ENCODE measurements at places on chromosomes 3 and 15.
A peak's percentile ranks its signal among the peaks of the same experiment; 100 is the strongest.

DNA sequence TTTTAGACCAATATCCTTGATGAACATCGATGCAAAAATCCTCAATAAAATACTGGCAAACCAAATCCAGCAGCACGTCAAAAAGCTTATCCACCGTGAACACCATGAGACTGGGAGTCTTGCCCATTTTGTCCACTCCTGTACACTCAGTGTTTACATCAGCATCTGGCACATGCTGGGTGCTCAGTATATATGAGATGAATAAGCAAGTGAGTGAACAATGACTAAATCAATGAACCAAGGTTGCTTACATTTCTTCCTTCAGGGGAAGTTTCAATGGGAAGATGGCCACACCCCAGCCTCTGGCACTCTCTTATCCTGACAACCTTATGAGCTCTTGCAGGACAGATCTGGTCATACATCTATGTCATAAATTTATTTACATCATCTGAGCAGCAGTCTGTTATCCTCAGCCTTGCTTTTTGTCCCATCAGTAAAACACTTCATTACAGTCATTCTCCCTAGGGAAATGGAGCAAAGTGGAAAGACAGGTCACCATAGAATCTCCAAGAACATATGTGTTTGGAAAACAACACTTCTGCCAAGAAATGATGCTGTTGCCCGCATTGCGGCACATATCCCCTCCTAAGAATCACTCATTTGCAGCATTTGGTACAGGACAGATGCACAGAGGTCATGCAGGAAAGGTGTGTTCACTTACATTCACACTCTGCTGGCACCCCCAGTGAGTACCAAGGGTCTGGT, 171.8 kb upstream of the EIF1B start:
- no peak for DNase-seq

GRCh38 chr3:47825590-47825989, 22.7 kb downstream of the DHX30 start:
- DNase-seq: no peak

DNA sequence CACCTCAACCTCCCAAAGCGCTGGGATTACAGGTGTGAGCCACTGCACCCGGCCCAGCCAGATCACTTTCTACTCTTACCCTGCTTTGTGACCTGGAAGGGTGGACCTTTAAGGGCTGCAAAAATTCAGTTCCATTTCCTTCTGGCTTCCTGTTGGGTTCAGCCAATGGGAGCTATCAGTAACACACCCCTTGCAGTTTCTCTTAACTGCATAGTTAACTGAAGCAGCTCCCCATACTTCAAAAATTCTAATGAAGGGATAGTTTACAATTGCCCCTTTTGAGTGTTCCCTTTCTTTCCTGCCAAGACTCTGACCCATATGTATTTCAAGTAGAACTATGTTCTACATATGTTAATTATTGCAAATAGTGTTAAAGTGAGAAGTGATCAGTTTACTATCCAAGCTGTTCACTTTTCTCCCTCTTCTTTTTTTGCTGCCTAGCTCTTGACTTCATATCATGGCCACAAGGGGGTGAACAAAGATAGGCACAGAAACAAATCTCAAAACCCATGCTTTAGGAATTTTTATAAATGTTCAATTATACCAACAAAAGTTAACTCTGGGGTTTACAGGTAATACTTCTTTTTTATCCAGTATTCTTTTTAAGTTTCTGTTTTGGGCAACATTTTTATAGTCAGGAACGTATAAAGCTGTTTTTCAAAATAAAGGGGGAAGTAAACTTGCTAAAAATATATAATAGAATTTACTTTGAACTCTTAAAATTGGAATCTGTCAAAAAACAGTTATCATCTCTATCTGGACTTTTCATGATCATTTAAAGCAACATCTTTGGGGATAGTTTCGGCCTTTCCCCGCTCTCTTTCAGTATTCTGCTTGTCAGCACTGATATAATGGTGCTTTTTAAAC, 8.1 kb downstream of the PGBD4 start:
- no peak for DNase-seq

GRCh38 chr3:14268897-14269296, 90.3 kb downstream of the LSM3 start:
- no peak for DNase-seq

- no peak for DNase-seq
Measured at GRCh38 chr3:87426918-87427317, 150.5 kb upstream of the POU1F1 start.

GRCh38 chr15:41806291-41807181, 21.4 kb upstream of the JMJD7 start:
- DNase-seq: no peak

- DNase-seq: no peak
Measured at GRCh38 chr3:105829871-105830622, 38.8 kb downstream of the CBLB start.

- DNase-seq: no peak
Measured at GRCh38 chr3:186842426-186843038, at the start of gene ADIPOQ. TSS of gene ADIPOQ (plus strand) at chr3:186842710. CDS start at chr3:186853059, 10,349 bp downstream.

DNA sequence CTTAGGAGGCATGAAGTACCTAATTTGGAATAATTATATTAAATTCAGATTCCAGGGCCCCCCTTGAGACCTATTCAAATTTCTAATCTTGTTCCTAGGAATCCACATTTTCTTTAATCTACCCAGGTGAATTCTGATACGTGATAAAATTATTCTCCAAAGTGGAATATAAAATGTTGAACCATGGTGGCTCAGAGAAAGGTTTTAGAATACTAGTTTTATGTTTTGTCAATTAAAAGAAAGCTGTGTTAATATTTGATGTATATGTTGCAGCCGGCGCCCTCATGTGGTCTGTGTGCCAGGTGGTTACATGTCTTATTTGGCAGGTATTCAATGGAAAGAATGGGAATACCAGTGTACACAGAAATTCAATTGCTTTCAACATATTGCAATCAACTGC, 321.8 kb downstream of the FEZF2 start:
- no peak for DNase-seq

DNA sequence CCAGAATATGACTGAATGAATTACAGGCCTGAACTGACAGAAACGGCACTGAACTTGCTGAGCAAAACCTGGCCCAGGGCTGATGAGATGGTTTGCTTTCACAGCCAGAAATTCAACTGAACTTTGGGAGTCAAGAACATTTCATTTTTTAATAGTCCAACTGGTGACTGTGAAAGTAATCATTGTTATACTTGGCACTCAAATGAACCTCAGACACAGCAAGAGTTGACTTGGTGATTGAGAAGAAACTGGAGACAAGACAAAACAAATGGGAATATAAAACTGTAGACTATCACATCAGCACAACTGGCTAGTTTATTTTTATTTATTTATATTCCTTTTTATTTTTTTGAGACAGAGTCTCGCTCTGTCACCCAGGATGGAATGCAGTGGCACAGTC, 858.9 kb upstream of the CFAP20DC start:
- DNase-seq: no peak

DNA sequence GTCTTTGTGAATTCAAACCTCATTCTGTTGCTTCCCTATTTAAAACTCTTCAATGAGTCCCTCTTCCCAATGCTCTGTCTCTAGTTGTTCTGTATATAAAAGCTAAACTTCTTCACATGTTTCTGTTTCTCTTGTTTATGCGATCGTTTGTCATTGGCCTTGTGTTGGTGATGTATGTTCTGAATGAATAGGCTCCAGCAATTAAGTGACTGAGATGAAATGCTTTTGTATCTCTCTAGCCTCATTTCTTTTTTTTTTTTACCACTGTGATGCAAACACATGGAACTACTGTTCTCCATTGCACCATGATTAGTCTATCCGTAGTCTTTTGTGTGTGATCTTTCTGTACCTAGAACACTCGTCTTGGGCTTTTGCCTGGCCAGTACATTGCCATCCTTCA, 380.5 kb upstream of the TPRG1 start:
- DNase-seq: no peak

GRCh38 chr15:42483677-42484076, 7.3 kb downstream of the ZNF106 start:
- no peak for DNase-seq

DNA sequence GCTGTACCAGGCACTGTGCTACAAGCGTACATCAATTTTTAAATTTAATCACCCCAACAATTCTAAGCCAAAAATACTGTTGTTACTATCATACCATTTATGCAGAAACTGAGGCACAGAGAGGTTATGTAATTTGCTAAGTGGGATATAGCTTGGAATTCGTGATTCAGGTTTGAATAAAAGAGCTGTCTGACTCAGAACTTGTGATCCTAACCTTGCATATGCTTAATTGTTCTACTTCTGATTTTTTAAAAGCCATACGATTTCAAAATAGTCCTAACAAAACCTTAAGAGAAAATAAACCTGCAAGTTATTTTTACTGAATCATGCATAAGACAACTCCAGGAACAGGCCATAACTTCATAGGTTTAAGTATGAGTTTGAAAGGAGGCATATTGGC, 498.0 kb upstream of the CFAP20DC start:
- DNase-seq: no peak

DNA sequence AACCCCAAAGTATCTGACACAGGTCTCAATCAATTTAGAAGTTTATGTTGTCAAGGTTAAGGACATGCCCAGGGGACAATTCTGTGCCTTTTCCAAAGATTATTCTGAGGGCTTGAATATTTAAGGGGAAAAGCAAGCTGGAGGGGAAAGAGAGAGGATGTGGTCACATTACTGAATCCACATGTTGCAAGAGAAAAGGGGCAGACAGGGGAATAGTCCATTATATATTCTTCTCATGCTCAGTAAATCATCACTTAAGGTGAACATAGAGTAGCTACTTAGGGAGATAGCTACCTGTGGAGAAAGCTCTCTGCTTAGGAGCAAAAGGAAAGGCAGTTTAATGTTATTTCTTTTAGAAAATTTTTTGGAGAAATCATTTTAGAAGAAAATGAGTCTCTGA, 751.6 kb downstream of the SI start:
- no peak for DNase-seq

DNA sequence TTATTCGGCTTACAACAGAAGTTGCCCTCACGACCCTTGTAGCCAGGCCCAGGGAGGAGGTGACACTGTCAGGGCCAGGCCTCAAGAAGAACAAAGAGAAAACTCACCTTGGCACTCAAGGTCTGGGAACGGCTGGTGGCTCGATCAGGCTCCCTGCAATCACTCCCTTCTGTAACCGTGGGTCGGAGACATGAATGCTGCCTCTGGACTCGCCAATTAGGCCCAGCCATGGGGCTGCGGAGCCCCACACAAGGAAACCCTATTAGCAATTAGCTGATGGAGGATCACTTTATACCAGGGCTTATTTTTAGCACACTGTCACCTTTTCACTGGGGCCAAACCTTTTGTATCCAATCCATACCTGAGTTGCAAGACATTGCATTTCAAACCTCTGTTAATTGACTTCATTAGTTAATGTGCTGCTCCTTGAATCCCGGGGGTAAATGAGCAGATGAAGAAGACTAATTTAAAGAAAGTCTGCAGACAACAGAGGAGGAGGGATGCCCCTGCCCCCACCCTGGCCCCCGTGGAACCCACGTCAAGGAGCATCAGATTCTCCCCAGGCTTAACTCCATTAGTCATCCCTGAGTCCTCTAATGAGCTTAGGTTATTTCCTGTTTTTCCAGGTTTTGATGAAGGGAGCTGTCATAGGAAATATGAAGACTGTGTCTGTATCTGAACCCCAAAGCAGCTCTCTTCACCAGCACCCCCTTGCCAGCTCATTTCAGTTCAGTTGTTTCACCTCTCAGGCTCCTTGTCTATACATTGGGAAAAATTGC, 255.3 kb downstream of the RORA start:
- DNase-seq: no peak

GRCh38 chr3:32872487-32873382, 54.9 kb downstream of the TRIM71 start:
- DNase-seq: no peak

GRCh38 chr3:11698326-11699082, 54.8 kb upstream of the VGLL4 start:
- no peak for DNase-seq

DNA sequence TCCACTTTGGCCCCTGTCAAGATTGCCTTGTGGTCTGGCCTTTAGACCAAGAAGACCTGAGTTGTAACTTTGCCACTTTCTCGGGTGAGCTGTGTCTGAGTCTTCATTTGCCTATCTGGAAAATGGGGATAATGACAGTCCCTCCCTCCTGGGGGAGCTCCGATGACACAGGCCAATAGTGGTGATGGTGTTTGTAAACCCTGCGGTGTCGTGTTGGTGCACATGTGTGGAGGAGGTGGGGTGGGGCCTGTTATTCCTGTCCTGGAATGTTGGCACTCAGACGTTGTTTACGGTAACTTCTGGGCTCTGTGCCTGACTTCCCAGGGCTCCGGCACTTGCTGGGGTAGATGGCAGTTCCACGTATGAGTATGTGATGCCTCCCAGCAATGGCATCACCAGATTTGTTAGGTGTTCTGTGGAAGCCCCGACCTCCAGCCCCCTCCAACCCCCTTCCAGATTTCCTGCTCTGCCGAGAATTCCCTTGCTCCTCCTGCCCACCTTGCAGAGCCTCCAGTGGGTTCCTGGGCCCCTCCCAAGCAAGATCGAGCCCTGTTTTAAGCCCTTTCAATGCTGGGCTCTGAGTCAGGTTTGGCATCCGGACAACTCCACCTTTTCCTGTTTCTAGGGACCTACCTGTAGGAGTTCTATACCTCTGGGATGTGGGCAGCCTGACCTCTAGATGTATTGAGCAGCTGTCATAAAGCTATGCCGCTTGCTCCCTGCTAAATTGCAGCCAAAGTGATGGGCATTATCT, 31.4 kb downstream of the HRH1 start:
- DNase-seq: no peak

DNA sequence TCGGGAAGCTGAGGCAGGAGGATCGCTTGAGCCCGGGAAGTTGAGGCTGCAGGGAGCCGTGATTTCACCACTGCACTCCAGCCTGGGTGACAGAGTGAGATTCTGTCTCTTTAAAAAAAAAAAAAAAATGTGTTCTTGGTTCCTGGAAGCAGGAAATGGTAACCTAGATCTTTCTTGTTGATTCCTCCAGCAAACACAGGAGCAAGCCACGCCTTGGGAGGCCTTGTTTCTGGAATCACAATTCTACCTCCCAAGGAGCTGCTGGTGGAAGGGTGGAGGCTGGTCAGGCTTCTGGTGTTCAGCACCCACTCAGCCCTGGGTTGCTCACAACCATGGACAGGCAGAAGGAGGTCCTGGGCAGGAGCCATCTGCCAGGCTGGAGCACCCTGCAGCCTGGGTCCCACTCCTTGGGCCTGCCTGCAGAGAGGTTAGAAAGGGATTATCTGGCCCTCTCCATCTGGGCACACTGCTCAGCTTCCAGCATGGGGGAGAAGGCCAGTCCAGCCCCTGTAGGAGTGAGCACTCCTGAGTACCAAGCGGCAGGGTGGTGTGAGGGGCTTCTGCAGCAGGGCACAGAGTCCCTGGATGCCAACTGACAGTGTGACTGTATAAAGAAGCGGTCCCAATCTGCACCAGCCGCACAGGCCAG, 65.6 kb downstream of the ABTB1 start:
- DNase-seq: no peak

GRCh38 chr3:108914774-108915641, 38.7 kb downstream of the GUCA1C start:
- DNase-seq: peak; percentile 43

- DNase-seq: no peak
Measured at GRCh38 chr15:31554261-31554660, 227.6 kb downstream of the KLF13 start.

DNA sequence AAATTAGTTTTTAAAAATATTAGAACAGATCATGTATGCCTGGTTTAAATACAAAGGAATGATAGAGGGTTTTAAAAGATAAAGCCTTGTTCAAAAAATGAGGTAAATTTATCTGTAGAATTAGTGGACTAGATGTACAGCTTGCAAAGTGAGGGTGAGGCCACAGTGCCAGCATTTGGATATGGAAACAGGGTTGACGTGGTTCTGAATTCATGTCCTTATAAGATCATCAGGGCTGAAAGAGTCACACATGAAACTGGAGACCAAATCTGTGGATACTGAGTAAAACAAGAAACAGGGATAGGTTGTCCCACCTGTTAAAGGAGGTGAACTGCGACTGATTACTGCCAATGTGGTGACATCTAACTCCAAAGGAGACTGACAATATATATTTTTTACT, 46.3 kb downstream of the NCK1 start:
- DNase-seq: no peak
